ENCODE measurements at places on chromosomes 12 and 14.

- peak; percentile 81 for DNase-seq
Measured at GRCh38 chr14:95526483-95527386, 8.1 kb upstream of the GLRX5 start.

DNA sequence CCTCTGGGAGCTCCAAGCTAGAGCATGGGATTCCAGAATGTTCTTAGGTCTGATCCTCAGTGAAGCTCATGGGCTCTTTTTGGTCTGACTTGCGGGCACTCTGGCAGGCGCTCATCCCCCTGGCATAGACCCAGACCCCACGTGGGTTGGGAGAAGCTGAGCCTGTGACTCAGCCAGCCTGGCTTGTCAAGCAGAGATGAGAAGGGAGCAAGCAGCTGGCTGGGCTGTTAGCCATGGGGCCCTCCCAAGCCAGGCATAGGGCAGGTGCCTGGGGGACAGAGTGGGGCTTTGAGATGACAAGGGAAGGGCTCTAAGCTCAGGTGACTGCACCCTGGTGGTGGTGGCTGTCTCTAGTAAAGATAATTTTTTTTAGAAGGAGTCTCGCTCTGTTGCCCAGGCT lies 80.3 kb upstream of the NOS1 start:
- no peak for DNase-seq

- DNase-seq: no peak
Measured at GRCh38 chr12:113059071-113059595, 2.6 kb downstream of the DTX1 start.

GRCh38 chr12:63764481-63764880 lies 15.2 kb upstream of the RXYLT1 start:
- no peak for DNase-seq

GRCh38 chr12:86290615-86291014 lies 34.4 kb upstream of the MGAT4C start:
- no peak for DNase-seq

- DNase-seq: no peak
Measured at GRCh38 chr14:94177806-94178205, 3.7 kb downstream of the PPP4R4 start.

GRCh38 chr12:56836317-56836716 lies 73.2 kb downstream of the HSD17B6 start:
- no peak for DNase-seq

GRCh38 chr12:68020699-68021098 lies 31.5 kb downstream of the IFNG-AS1 start:
- no peak for DNase-seq

DNA sequence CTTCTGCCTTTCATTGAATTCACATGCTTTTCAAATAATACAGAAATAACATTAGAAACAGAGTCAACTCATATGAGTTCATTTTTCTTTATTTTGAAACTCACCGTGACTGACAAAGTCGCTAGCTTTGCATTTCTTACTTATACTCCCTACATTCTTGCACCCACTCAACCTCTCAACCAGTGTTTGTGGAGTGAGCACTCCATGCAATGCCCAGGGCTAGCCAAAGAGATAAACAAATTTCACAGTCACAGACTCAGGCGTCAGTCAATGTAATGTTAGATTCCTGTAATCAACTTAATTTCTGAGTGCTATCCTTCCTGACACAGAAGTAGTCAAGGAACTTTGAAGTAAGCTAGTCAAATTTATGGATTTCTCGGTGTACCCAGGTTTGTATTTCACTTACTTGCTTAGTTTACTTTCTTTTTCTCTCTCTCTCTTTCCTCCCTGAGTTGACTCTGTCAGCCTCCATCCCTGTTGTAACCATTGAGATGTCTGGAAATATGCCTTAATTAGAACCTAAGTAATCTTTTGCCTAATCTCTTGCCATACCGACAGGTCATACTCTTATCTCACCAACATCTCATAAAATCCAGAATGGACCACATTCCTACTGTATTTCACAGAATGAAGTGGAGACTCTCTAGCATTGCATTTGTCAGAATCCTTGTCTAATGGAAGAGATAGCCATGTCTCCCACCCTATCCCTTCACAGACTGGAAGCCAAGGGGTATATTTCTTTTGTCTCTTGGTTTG lies 413.0 kb downstream of the AEBP2 start:
- DNase-seq: no peak

DNA sequence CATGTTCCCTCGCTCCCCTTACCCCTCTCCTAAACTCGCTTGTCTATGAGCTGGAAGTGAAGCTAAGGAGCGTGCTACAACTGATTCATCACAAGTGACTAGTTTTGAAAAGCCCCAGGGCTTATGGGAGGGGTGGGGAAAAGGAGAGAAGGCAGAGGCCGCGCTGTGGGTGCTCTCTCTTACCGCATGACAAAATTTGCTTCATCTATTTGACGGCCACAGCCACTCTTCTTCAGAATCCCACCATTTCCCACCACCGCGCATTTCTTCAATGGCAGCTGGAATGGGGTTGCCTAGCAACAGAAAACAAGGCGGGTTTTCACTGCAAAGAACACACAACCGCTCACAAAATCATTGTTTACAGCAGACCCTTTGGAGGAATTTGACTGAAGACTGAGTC lies 79.4 kb downstream of the ST8SIA1 start:
- no peak for DNase-seq

GRCh38 chr14:63761351-63762117 lies 33.7 kb upstream of the SGPP1 start:
- DNase-seq: no peak
